ENCODE measurements at places on chromosomes 5 and 9.
A peak's percentile ranks its signal among the peaks of the same experiment; 100 is the strongest.

- DNase-seq: no peak
These were observed 6.8 kb downstream of the GZMK start for GRCh38 chr5:55030676-55031369.

DNA sequence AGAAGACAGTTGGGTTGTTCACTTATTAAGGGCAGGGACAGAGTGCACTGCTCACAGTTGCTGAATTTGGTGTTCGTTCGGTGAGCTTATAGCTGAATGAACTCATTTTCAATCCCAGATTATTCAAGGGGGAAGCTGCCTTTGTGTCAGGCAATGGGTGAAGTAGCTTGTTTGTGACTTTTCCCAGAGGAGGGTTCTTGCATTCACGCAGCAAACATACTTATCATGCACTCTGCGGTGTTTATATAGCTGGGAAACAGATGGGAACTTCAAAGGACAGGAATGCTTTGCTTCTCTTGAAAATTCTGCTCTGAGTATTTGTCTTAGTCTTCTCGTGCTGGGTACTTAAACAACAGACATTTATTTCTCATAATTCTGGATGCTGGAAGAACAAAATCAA, 64.7 kb upstream of the ABCA1 start:
- no peak for DNase-seq

DNA sequence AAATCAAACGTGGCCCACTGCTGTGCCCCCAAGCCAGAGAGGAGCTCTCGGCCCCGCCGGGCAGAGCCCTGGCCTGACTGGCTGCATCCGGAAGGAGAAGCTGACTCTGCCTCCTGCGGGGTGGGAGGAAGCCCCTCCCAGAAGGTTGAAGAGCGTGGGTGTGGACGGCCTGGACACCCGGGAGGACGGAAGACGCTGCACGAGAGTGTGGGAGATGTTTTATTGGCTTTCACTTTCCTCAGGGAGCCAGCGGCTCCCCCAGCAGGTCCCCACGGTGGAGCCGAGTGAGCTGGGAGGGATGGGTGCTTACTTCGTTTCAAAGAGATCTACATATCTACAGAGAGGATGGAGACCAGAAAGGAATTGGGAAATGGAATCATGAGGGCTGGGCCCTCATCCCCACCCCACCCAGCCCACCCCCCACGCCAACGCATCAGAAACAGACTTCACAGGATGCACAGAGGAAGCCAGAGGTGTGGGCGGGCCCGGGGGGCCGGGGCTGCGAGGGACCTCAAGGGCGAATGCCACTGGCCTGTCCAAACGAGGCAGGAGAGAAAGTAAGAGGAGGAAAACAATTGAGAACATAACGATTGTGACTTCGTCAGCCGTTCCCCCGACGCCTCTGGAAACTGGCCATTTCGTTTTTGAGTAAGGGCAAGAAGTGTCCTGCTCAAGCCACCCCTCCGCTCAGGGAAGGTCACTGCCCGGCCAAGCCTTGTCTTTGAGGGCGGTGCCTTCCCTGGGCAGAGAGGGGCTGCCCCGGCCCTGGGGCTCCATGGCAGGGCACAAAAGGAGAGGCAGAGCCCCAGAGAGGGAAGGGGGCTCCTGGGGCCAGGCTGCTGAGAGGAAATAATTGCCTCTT, 32.1 kb downstream of the FAM163B start:
- DNase-seq: no peak

DNA sequence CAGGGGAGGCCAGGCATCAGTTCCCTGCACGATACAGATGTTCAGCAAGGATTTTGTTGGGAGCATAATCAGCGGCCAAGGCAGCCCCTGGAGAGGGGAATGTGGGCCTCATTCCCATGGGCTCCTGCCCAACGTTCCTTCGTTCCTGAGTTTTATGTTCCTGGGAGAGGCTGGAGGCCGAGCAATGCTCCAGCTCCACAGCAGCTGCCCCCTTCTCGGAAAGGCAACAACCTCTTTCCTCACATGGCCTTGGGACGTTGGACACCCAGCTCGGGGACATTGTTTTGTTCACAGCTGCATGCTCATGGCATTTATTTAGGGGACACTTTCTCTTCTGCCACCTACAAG, 63.8 kb upstream of the COL15A1 start:
- DNase-seq: peak; percentile 37

DNA sequence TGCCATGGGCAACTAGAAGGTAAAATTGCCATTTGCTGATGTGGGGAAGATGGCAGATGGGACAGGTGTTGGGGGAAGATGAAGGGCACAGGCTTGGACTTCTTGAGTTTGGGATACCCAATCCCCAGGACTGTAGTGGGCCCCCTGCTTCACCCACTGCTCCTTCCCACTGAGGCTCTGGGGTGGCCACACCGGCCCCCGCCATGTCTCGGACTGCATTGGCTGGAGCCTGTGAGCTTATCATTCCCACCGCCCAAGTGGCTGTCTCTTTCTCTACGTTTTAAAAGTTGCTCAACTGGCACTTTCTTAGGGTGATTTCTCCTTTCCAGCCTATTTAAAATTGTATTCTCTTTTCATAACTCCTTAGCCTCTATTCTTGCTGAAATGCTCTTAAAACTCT, 730.0 kb upstream of the ADAMTS16 start:
- no peak for DNase-seq

GRCh38 chr5:19771174-19771835, 216.7 kb downstream of the CDH18 start:
- DNase-seq: no peak

GRCh38 chr9:36566813-36567221, 5.9 kb upstream of the MELK start:
- DNase-seq: peak; percentile 73

DNA sequence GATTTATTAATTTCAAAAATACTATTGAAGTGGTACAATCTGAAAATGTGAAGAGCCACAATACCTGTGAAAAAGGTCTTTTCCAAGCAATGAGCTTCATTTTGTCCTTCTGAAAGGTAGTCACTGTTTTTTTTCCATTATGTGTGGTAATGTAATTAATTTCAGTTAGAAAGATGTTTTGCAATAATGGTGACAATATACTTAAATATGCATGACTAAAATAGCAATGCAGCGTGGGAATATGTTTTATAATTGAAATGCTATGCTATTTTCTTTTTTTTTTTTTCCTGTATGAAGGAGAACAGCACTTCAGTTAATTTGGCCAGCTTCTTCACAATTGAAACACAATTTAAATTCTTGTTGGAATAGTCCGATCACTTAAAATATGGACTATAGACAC, 41.9 kb downstream of the NPR3 start:
- peak; percentile 60 for DNase-seq

DNA sequence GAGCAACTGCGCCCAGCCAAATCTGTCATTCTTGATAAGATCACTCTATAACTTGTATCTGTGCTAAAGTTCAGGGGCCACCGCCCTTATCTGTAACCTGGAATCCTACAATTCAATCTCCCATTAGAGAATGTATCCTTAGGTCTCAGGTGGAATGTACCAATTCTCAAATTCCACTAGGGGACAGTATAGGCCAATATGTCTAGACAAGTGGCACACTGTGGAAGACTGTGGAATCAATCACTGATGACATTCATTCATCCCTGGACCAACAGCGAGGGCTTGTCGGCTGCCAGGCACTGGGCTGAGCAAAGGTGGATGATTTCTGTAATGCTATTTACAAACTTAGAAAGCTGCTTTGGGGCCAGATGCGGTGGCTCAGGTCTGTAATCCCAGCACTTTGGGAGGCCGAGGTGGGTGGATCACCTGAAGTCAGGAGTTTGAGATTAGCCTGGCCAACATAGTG, 28.7 kb upstream of the MEGF9 start:
- DNase-seq: peak; percentile 64

DNA sequence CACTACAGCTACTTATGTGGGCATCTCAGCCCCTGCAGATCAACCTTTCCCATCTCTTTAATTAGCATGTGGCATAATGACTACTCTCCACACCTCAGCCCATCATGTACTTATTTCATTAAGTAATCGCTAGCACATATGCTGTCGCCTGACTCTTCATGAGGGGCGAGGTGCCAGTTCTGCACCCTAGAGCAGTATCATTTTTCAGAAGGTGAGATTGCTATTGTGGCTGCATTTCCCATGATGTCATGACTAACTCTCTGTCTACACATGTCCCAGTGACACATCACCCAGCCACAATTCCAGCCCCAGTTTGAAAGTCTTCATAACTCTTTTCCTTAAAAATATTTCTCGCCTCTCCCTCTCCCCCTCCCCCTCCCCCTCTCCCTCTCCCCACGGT, 7.6 kb upstream of the F2RL1 start:
- DNase-seq: no peak

- DNase-seq: no peak
These were observed 131.9 kb downstream of the KCNIP1 start for GRCh38 chr5:170635706-170636105.

DNA sequence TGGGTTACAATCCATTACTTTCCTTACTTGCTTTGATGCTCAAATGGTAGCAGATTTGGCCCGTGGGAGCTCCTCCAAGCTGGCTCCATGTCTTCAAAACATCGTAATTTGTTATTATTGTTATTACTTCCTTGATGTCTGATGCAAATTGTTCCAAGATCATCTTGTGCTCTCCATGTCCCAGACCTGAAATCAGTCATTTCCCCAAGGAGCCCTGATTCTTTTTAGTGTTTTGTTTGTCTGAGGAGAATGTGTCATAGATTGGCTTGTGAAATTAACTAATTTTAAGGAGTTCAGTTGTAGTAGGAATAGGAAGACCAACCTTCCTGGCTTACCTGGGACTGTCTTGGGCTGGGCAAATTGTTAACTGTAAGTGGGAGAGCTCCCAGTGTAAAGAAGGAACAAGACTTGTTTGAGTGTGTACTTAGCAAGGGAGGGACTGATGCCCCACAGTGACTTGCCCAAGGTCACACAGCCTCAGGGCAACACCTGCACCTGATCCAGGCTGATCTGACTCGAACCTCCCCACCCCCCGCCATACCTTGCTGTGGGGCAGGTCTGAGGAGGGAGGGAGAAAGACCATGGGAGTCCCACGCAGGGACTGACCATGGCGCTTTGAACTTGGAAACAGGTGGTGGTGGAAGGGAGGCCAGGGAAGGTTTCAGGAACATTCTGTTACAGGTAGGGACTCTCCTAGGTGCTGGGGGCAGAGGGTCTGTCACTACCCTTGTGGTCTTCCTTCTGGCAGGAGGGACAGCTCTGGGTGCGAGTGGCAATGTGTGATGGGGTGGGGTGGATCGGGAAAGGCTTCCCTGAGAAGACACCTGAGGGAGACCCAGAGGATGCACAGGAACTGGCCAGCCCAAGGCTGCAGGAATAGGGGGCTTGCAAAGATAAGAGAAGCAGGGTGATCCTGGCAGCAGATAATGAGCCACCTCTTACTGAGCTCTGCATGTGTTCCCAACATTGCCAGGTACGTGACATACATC, 2.7 kb upstream of the BICD2 start:
- DNase-seq: no peak

GRCh38 chr9:34988218-34989002, 1.1 kb upstream of the DNAJB5 start:
- DNase-seq: peak; percentile 41

GRCh38 chr5:123717139-123717538, 205.2 kb downstream of the CSNK1G3 start:
- no peak for DNase-seq

GRCh38 chr9:126796758-126797157, 8.1 kb upstream of the ZBTB43 start:
- no peak for DNase-seq

DNA sequence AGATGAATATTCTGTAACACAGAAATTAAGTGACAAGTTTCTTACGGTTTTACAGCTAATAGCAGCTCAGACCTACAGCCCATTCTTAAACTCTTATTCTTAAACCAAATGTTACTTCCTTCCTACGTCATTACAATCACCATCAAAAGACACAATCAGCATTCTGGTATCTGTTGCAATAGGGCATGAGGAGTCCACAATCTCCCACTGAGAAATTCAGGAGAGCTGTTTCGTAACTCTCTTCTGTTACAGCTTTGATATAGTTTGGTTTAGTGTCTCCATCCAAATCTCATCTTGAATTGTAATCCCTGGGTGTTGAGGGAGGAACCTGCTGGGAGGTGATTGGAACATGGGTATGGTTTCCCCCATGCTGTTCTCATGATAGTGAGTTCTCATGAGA, 163.4 kb downstream of the GAS1 start:
- DNase-seq: no peak

DNA sequence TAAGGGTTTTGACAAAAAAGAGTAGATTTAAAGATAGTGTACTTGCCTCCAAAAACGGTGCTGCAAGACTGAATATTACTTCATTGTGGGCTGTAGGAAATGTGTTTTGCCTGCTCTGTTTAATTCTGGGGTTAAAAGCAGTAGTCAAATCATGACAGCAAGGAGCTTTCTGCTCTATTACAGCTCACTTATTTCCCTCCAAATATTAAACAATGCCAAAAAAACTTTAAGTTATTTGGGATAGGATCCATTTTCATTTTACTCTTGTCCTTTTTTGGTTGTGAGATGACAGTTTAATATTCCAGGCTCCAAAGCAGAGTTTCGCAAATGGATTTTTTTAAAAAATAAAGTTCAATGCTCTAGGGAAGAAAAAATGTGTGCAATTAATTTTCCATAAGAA, 340.4 kb upstream of the RGMB start:
- no peak for DNase-seq

- peak; percentile 56 for DNase-seq
These were observed 4.5 kb downstream of the PRRX2 start for GRCh38 chr9:129669946-129670345.

- peak; percentile 46 for DNase-seq
These were observed 12.4 kb upstream of the NFIB start for GRCh38 chr9:14326264-14326826.

GRCh38 chr9:137222190-137223077, at the start of gene RNF208:
TSS of gene RNF208 (minus strand) at chr9:137222240. CDS start at chr9:137221212, 1,028 bp downstream.
- peak; percentile 32 for DNase-seq

- no peak for DNase-seq
These were observed 4.4 kb downstream of the LRRC8A start for GRCh38 chr9:128886211-128886891.

- no peak for DNase-seq
These were observed 22.9 kb downstream of the CPLX2 start for GRCh38 chr5:175894271-175894670.

- no peak for DNase-seq
These were observed 64.7 kb upstream of the SELENOP start for GRCh38 chr5:42876375-42876844.

DNA sequence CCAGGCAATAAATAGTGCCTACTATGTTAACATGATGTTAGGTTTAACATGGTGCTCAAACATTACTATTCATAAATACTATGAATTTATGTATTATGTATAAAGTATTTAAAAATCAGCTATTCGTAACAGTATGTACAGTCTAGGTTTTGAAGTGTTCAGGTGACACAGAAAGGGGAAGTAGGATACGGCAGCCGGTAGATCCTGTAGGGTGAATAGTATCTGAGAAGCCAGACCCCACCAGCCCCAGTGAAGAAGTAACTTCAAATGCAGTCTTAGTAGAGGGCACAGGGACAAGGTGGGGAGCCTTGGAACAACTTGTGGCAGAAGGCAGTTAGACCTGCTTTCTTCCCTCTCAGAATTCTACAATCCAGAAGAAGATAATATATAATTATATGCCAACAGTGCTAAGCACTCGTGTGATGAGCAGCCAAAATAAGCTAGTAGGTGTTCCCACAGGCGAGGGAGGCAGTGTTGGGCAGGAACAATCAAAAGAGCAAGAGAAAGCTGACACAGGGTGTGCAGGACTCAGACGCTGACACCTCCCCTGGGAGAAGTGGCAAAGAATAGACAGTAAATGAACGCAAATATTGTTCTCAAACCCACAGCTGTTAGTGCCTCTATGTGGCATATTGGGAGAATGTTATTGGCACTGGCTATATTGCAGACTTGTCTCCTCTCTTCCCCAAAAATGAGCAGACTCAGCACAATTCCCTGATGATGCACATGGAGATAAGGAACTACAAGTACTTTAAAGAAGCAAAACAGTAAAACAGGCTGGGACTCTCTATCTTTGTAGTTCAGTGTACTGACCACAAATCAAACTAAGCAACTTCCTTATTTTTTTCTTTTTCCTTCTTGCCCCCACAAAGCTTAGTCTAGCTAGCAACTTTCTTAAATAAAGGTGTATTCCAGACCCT, 4.6 kb downstream of the ZNF367 start:
- DNase-seq: no peak
